Retinal pigment epithelial cell (primary cell): ENCODE measurements at places on chromosomes 1 and 21.

DNA sequence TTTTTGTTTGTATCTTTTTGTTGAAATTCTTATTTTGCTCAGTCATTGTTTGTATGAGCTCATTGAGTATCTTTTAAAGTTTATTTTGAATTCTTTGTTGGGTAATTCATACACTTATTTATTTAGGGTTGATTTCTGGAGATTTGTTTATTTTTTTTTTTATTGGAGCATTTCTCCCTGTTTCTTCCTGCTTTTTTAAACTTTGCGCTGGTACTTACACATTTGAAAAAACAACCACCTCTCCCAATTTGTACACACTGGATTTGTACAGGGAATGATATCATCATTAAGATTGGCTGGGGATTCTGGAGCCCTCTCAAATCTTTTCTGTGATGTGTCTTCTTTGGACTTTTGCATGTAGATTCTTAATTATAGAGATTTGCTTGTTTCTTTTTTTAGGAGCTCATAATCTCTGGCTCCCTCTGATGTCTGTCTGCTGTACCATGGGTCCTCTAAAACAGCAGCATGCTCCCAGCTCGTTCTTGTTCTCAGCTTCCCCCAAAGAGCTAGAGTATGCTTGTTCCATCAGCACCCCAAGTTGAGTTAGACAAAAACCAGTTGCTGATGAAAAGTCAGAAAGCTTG, 310.7 kb downstream of the DUSP10 start:
- no peak for DNase-seq

GRCh38 chr1:161382214-161383019, 14.7 kb upstream of the CFAP126 start:
- DNase-seq, result no peak

- no peak for DNase-seq
Measured at GRCh38 chr1:26375081-26375480, 2.5 kb upstream of the ZNF683 start.

DNA sequence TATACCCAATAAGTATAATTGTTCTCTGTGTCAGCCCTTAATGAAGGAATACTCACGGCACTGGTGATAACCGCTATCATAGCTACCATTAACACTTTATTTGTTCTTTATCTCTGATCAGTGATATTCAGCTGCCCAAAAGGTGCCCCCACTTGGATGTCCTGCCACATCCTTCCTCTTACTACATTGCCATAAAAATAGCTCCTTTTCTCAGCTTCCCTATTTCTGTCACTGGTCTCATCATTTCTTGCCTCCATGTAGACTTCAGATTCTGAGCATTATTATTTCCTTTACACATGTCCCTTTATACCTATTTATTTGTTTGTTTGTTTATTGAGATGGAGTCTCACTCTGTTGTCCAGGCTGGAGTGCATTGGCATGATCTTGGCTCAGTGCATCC, 2.7 kb upstream of the RAB29 start:
- no peak for DNase-seq

DNA sequence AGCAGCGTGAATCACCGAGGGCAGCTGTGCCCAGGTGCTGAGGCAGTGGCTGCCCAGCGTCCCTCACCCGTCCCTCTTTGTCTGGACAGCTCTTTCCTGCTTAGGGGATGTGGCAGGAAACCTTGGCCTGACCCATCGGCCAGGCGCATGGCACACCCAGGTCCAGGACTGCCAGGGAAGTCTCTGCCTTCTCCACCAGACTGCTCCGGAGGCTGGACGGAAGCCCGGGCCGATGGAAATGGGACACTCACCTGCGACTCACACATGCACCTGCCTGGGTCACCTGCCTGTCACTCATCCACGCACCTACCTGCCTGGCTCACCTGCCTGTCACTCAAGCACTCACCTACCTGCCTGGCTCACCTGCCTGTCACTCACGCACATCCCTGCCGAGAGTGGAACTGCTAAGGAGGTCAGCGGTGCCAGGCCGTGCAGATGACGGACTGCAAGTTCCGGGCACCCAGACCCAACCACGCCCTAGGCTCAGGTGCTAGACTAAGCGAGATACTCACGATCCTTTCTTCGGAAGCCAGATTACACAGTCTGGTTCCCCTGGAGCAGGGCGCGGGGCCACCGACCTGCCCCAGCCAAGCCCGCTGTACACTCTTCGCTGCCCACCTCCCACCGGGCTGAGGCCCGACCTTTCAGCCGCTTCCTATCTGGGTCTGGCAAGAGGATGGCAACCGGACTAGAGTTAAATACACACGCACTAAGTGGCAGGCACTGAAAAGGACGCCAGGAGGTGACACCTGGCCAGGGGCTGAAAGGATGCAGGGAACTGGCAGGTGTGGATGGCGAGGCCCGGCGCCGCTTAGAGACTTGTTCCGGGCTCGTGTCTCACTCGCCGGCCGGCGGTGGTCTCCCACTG, 1.1 kb downstream of the UBE2J2 start:
- DNase-seq, result no peak
